ENCODE measurements at places on chromosomes 13 and 19.

DNA sequence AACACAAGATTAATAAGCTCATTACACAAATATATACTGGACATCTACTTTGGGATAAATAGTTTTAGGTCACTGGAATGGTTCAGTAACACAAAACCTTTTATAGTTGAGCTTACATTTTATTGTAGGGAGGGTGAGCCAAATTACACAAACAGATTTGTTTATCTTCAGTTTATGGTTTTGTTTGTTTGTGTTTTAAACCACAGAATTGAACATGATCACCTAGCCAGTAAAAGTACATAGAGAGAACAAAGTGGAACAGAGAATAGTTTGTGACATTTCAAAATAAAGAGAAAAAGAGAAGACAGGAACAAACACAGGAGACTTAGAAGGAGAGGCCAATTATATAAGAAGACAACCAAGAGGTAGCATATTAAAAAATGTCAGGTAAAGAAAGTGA is 1930.2 kb upstream of the PCDH20 start:
- no peak for DNase-seq

GRCh38 chr13:29952245-29952644 is 101.8 kb upstream of the UBL3 start:
- DNase-seq, result no peak

DNA sequence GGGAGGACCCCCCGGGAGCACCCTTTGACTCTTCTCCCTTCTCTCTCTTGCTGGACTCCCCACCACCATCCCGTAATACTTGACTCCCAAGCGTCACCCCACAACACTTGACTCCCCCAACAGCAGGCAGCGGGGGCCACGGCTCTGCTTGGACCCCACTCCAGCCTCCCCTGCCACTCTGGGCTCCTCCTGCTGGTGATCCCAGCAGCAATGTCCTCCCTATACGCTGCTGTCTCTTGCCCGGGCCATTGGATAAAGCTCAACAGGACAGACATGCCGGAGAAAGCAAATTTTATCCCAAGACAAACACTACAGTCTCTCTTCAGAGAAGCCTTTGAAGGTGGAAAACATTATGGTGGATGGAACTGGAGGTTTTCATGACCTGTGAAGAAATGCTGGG is 20.4 kb upstream of the AMER2 start:
- no peak for DNase-seq

GRCh38 chr19:55580628-55581144 is at the start of gene ZNF579:
Gene ZNF579, minus strand, starts transcription at chr19:55580848. Its CDS starts 1,209 bp downstream, at chr19:55579639.
- peak; percentile 57 for DNase-seq

- DNase-seq, result no peak
Measured at GRCh38 chr19:31545777-31546176, 196.5 kb upstream of the TSHZ3 start.

GRCh38 chr13:27177852-27178251 is 6.2 kb upstream of the USP12 start:
- no peak for DNase-seq

GRCh38 chr13:79684371-79684770 is 203.4 kb downstream of the NDFIP2 start:
- DNase-seq, result no peak

GRCh38 chr13:111382877-111383276 is 62.4 kb downstream of the TEX29 start:
- no peak for DNase-seq

DNA sequence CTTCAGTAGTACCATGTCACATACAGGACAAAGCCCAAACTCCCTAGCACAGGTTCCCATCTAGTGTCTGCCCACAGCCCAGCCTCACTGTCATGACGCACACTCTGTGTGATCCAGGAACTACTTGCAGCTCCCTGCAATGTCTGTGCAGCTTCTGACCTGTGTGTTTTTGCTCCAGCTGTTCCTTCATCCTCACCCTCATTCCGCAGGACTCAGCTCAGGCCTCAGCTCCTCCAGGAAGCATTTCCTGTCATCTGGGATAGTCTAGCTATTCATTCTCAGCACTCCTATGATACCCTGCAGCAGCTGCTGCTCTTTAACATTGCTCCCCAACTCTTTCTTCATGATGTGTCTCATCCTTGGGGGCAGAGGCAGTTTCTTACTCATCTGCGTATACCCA is 56.1 kb downstream of the ENOX1 start:
- DNase-seq, result no peak

DNA sequence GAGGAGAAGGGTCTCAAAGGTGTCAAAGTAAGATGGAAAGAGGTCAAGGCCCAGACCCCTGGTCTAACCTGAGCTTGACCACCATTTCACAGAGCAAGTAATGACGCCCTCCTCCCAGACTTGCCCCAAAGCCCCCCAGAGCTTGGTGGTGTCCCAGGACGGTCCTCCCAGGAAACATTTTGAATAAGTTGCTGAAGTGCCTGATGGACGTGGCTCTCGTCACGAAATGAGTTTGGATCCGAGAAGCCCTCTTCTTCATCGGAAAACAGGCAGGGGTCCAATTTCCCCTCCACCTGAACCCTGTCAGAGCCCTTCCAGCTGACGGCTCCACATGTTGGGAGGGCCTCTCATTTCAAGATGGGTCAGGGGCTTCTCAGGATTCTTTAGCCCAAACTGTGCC is 54.5 kb upstream of the TPM4 start:
- no peak for DNase-seq

- peak; percentile 78 for DNase-seq
Measured at GRCh38 chr19:49677901-49678674, 1.0 kb downstream of the PRMT1 start.

DNA sequence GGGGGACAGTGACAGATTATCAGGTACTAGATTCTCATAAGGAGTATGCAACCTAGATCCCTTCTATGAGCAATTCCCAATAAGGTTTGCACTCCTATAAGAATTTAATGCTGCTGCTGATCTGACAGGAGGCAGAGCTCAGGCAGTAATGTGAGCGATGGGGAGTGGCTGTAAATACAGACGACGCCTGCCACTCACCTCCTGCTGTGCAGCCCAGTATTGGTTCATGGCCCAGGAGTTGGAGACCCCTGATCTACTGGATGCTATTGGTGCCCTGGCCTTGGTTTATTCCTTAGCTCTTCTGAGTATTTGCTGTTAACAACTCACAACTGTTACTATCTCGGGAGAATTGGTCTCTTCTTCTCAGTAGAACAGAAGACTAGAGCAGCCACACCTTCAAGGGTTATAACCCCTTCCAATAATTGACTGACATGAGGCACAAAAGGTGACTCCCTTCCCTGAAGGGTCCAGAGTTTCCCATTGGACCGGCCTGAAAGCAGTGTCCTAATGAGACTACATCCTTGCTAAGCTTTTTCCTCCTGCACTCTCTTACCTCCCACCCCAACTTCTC is 35.0 kb upstream of the RBM26 start:
- DNase-seq, result no peak

DNA sequence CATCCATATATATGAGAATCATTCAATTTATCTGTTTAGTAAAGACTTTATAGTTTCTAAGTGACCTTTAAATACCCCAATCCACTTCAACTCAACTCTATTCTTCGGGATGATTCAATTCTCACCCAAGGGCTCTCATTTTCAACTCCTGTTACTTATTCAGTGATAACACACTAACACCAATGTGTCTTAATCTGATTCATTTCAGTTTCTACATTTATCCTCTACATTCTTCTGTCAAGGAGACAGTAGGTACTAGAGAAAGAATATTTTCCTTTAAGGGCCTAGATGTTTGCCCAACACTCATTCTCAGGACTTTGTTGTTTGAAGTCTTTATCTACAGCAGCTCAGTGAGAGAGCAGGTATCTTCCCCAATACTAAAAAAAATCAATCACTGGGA is 7.1 kb downstream of the ARGLU1 start:
- DNase-seq, result no peak

- DNase-seq, result no peak
Measured at GRCh38 chr19:49863254-49863934, 4.0 kb downstream of the PNKP start.

GRCh38 chr13:97434397-97435201 is 630 bp downstream of the RAP2A start:
- DNase-seq, result peak; percentile 25

- no peak for DNase-seq
Measured at GRCh38 chr13:37257051-37257450, 151.6 kb upstream of the CSNK1A1L start.

- DNase-seq, result no peak
Measured at GRCh38 chr13:95745752-95746151, 68.8 kb downstream of the DNAJC3 start.

- no peak for DNase-seq
Measured at GRCh38 chr19:11576227-11576626, 1.2 kb downstream of the ACP5 start.

- no peak for DNase-seq
Measured at GRCh38 chr13:80877944-80878241, 537.0 kb upstream of the SPRY2 start.

GRCh38 chr19:38544569-38545315 is 73.0 kb downstream of the MAP4K1 start:
- no peak for DNase-seq

GRCh38 chr19:56080669-56081401 is 40.3 kb downstream of the ZNF787 start:
- peak; percentile 41 for DNase-seq

DNA sequence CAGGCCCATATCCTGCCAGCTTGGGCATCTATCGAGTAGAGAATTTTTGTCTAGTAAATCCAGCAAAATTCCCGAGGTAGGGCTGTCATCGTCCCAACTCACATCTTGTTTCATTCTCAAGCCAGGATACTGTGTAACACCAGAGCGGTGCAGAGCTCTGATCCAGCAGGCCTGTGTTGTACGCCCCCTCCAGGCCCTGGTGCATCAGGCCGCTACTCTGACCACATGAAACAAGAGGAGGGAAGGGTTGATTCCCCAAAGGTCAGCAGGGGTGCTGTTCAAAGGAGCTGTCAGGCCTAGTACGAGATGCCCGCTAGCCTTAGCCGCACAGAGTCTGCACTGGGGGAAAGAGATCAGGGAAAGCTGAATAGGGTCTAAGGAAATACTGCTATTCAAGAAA is 276.0 kb downstream of the SLC7A1 start:
- DNase-seq, result no peak

- DNase-seq, result no peak
Measured at GRCh38 chr19:50741179-50741933, 18.2 kb downstream of the CLEC11A start.

- DNase-seq, result no peak
Measured at GRCh38 chr19:18717601-18718000, 34.1 kb downstream of the CRTC1 start.

- DNase-seq, result no peak
Measured at GRCh38 chr13:74052402-74052928, 81.7 kb downstream of the KLF12 start.

DNA sequence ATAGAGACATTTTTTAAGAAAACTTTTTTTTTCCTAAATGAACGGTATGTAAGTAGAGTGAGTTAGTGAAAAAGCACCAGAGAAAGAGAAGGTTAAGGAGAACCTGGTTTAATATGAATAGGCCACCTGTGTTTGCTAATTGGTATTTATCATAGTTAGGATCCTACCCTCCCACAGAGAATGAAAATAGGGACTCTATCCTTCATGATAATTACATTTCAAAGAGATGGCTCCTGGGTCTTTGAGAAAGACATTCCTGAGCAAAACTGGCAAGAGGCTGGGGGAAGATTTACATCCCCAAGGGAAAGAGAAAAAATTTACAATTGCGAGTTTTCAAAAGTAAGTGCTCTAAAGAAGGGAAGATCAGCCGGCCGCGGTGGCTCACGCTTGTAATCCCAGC is 1284.5 kb downstream of the SLITRK1 start:
- DNase-seq, result no peak

- peak; percentile 6 for DNase-seq
Measured at GRCh38 chr13:27792393-27793218, at the start of gene GSX1. Gene GSX1, plus strand, starts transcription at chr13:27792483. Its CDS starts 208 bp downstream, at chr13:27792691.

GRCh38 chr13:93298713-93299112 is 72.1 kb downstream of the GPC6 start:
- DNase-seq, result no peak

- no peak for DNase-seq
Measured at GRCh38 chr19:33412601-33413425, 39.3 kb downstream of the CEBPG start.

DNA sequence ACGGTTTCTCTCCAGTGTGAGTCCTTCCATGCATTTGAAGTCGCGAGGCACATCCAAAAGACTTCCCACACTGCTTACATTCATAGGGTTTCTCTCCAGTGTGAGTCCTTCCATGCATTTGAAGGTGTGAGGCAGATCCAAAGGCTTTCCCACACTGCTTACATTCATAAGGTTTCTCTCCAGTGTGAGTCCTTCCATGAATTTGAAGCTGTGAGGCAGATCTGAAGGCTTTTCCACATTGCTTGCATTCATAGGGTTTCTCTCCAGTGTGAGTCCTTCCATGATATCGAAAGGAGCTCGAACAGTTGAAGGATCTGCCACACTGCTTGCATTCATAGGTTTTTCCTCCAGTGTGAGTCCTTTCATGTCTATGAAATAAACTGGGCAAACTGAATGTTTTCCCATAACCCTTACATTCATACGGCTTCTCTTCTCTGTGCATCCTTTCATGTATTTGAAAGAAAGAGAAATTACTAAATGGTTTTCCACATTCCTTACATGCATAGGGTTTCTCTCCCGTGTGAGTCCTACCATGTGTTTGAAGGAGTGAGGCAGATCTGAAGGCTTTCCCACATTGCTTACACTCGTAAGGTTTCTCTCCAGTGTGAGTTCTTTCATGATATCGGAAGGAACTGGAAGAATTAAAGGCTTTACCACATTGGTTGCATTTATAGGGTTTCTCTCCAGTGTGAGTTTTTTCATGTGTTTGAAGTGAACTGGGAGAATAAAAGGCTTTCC is 20.3 kb downstream of the ZNF433 start:
- DNase-seq, result no peak

DNA sequence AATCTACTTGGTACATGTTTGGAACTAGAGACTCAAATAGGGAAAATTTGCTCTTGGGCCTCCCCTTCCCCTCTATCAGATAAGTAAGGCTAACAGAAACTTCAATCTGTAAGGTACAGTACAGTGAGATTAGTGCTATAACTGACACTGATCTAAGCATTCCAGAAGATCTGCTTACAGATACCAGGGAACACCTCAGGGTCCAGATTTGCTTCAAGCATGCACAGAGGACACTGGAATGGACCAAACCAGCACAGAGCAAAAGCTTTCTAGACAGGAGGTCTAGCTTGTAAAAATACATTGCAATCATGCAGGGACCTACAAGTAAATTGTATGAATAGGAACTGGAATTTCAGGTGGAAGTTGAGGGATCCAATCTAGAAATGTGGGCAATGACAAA is 16.4 kb downstream of the DIAPH3 start:
- DNase-seq, result no peak

- DNase-seq, result peak; percentile 18
Measured at GRCh38 chr13:74070065-74070464, 64.1 kb downstream of the KLF12 start.

- no peak for DNase-seq
Measured at GRCh38 chr13:21338156-21338555, 120.9 kb downstream of the ZDHHC20 start.
